Metanephros (tissue), 2 donors: ENCODE measurements at places on chromosomes 4 and X. TPM values are rescaled to one million over a fixed set of nuclear protein-coding genes. Genes with fewer than 3 reads are reported as not detected.

MAGEB17 gene
- total RNA-seq: not detected

FAM47C gene
- not detected for total RNA-seq

SORBS2 gene
- 61.0 TPM for total RNA-seq

PABPC5 gene
- 5.2 TPM for total RNA-seq

STATH gene
- total RNA-seq: not detected

CABS1 gene
- total RNA-seq: not detected

HPSE gene
- 1.3 TPM for total RNA-seq

PLRG1 gene
- total RNA-seq: 69.7 TPM

BMP2K gene
- total RNA-seq: 56.1 TPM

TMSB4X gene
- 2,905 TPM for total RNA-seq

FRMD7 gene
- total RNA-seq: 1.1 TPM

H2AZ1 gene
- total RNA-seq: 144 TPM

JAKMIP1 gene
- total RNA-seq: 0.70 TPM

SRPX gene
- total RNA-seq: 22.0 TPM

KLHL8 gene
- 19.7 TPM for total RNA-seq

CXCL3 gene
- 2.6 TPM for total RNA-seq

MMRN1 gene
- total RNA-seq: 5.1 TPM

FAM241A gene
- total RNA-seq: 1.3 TPM

ZBTB49 gene
- 5.5 TPM for total RNA-seq

MAP7D2 gene
- 0.93 TPM for total RNA-seq

GJB1 gene
- 15.1 TPM for total RNA-seq

TMEM184C gene
- 49.2 TPM for total RNA-seq

ARR3 gene
- total RNA-seq: not detected

MAGEB2 gene
- not detected for total RNA-seq

ATP6AP1 gene
- total RNA-seq: 106 TPM

XAGE1A gene
- not detected for total RNA-seq

GASK1B gene
- total RNA-seq: 44.5 TPM

SLC6A8 gene
- total RNA-seq: 40.9 TPM

CCKAR gene
- total RNA-seq: 0.12 TPM

NAP1L2 gene
- 2.6 TPM for total RNA-seq

CDS1 gene
- 15.6 TPM for total RNA-seq

ERCC6L gene
- 1.2 TPM for total RNA-seq

GPR119 gene
- total RNA-seq: not detected

SATL1 gene
- 0.35 TPM for total RNA-seq
